OCI-M1 (cell line): ENCODE measurements at places on chromosomes 6 and 20.

- DNase-seq, result no peak
Measured at GRCh38 chr6:5909721-5910120, 97.0 kb downstream of the NRN1 start.

DNA sequence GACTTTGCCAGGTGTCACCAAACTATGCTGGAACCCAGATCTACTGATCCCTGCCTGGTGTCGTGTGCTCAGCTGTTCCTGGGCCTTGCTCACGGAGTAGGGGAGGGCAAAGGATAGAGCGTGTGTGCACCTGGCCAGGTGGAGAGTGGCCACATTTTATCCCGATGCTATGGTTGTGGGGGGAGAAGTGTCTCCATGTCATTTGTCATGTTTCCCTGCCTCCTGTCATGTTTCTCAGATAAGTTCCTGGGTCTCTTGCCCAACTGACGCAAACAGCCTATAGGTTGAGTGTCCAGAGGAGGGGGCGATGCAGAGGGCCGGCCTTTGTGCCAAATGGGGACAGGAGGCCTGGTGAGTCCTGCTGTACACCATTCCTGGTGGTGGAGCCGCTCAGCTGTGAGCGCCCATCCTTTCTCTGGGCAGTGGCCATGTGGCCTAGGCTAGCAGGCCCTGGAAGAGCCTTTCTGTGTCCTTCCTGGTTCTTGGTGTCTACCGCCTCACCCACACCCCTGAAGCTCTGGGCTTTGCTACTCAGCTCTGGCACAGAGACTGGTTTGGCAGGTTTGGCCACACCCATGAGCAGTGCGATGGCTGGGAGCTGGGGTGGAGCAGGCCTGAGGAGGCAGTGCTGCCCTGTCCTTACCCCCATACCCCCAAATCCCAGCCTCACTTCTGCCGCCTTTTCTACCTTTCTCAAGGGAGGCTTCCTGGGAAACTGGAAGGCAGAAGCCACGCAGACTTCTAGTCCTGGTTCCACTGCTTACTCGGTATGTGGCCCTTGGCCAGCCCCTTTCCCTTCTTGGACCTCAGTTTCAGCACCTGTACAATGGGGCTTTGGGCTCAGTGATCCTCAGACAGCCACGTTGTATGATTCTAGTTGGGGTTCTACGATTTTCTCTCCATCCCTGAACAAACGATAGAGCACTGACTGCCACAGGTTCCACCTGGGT is 32.3 kb upstream of the EPB41L1 start:
- DNase-seq, result no peak

- DNase-seq, result no peak
Measured at GRCh38 chr6:134703206-134703605, 246.7 kb downstream of the ALDH8A1 start.

- DNase-seq, result no peak
Measured at GRCh38 chr6:22322103-22323030, 25.5 kb upstream of the PRL start.

DNA sequence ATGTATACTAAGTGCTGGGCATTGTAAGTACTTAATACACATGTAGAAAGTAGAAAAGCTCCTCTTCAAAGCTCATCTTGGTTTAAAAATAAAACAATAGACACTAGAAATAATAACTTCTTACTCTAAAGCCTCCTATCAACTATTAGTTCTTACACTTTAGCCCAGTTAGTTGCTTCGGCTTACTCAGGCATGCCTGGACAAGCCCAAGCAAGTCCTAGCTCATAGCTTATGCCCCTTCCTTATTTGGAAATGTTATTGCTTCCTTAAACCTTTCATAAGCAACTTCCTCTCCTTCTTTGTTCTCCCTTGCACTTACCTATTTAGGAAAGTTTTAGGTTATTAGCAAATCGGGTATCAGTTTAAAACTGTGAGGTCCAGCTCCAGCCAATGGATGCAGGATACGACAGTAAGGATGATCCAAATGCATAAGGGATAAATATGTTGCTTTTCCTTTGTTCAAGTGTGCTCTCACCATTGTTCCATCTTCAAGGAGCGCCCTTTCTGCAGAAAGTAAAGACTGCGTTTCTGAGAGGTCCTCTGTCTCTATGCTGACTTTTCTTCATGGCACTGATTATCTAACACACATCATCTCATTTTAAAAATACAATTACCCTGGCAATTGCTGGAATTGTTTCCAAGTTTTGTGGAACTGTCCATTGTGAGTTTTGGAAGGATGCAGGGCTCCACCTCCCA is 12.3 kb downstream of the TMEM30A start:
- no peak for DNase-seq

GRCh38 chr20:48291896-48292295 is 506.6 kb upstream of the SULF2 start:
- DNase-seq, result no peak

DNA sequence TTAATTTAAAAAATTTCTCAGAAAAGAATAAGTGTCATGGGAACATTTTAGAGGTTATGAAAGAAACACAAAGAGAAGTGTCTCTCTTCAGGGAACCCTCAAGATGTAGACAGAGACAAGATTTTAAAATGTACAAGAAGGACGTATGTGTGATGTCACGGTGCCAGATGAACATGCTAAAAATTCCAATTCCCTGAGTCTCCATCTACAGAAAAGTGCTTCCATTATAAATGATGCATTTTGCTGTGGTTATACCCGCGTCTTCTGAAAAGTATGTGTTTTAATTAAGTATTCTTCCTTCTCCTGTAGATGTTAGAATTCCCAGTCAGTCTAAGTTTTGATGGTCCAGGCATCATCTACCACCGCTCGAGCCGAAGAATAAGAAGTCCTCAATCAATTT is 489.1 kb downstream of the PREX1 start:
- no peak for DNase-seq

GRCh38 chr6:54132587-54132986 is 21.3 kb downstream of the MLIP start:
- DNase-seq, result no peak

DNA sequence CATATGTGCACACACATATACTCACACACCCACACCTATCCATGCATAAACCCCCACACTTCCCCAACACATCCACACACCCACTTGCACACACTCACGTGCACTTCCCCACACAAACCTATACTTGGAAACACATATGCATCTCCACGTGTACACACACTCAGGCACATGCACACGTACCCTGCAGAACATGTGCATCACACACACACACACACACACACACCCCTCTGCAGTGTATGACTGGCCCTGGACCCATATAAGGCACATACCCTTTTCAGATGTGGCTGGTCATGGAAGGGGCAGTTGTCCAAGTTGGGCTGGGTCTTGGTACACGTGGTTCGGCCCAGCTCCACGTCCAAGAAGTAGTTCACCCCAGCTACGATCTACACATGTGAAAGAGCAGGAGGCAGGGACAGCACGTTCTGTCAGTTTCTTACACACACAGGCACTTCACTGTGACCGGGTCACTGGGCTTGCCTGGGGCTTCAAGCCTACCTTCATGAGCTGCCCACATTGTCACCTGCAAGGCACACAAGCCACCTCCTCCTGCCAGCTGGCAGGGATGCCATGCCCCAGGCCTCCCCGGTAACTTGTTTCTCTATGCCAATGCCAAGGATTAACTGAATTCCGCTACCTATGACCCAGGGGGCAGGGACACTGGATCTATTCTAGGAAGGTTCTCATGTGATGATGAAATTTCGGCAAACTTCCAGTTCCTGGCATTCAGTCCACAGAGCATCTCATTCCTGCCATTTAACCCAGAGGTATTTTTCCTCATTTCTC is 2.6 kb downstream of the CST3 start:
- no peak for DNase-seq
